Mesothelial cell of epicardium (in vitro differentiated cells): ENCODE measurements at places on chromosomes 7 and 10.

DNA sequence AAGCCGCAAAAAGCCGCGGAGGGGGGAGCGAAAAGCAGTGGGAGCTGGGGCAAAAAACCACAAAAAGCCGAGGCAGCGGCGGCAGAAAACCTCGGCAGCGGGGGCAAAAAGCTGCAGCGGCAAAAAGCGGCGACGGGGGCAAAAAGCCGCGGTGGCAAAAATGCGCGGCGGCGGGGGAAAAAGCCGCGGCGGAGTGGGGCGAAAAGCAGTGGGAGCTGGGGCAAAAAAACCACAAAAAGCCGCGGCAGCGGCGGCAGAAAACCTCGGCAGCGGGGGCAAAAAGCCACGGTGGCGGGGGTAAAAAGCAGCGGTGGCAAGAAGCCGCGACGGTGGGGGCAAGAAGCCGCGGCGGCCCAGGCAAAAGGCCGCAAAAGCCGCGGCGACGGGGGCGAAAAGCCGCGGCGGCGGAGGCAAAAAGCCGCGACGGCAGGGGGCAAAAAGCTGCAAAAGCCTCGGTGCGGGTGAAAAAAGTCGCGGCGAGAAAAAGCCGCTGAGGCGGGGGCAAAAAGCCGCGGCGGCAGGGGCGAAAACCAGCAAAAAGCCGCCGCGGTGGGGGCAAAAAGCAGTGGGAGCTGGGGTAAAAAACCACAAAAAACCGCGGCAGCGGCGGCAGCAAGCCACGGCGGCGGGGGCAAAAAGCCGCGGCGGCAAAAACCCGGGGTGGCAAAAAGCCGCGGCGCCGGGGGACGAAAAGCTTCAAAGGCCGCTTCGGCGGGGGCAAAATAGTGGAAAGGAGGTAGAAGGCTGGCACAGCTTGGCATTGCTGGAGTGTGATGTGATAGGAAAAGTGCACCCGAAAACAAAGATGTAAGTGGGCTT is 135.9 kb downstream of the ZNF92 start:
- no peak for DNase-seq

GRCh38 chr10:113457408-113457807 is 95.4 kb upstream of the HABP2 start:
- DNase-seq, result no peak

GRCh38 chr10:77841711-77842375 is 84.7 kb downstream of the DLG5 start:
- no peak for DNase-seq

DNA sequence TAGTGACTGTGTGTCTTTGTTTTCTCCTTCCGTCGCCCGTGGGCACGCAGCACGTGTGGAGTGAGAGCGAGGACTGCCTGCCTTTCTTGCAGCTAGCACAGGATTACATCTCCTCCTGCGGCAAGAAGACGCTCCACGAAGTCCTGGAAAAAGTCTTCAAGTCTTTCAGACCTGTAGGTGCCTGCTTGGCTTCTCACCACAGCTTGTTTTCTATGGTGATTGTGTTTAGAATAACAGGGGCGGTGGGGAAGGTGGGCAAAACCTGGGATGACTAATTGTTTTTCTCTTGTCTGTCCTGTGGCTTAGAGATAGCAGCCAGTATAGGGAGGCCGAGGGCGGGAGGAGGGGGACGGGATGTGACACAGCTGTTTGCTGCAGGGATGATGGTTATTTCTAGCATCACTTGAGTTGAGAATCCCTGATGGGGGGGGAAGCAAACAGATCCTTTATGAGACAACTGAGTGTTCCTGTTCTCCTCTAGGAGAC is 11.4 kb downstream of the MTURN start:
- no peak for DNase-seq

DNA sequence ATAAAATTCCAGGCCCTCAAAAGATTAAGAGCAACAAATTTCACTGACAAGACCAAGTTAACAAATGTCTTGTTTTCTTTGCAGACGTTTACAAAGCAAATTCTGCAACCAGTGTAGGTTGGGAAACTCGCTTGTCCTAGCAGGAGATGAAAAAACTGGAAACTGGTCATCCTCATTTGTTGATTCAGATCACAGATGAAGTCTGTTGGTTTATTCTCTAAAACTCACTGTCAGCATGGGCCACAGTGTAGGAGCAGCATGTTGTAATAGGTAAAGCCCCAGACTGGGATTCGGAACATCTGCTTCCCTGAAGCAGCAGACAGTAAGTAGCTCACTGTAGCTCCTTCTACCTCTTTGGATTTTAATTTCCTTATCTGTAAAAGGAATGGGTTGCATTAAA is 31.5 kb downstream of the PANK1 start:
- DNase-seq, result no peak

DNA sequence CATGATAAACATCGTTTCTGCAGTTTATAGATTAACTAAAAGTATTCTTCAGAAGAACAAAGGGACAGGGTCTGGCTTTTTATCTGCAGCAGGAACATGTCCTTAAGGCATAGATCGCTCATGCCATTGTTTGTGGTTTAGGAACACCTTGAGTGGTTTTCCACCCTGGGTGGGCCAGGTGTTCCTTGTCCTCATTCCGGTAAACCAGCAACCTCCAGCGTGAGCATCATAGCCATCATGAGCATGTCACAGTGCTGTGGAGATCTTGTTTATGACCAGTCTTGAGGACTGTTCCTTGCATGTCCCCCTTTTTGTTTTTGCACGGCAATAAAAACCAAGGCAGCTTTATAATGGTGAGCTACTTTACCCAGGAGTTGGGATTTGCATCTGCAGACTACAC is 33.9 kb downstream of the STOX1 start:
- DNase-seq, result no peak

- no peak for DNase-seq
Measured at GRCh38 chr7:36606976-36607720, 117.1 kb downstream of the AOAH start.

DNA sequence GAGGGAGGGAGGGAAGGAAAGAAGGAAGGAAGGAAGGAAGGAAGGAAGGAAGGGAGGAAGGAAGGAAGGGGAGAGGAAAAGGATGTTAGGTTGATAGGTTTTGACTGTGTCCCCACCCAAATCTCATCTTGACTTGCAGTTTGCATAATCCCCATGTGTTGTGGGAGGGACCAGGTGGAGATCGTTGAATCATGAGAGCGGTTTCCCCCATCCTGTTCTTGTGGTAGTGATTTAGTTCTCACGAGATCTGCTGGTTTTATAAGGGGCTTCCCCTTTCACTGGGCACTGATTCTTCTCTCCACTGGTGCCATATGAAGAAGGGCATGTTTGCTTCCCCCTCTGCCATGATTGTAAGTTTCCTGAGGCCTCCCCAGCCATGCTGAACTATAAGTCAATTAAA is 15.1 kb upstream of the NUDCD3 start:
- DNase-seq, result no peak

DNA sequence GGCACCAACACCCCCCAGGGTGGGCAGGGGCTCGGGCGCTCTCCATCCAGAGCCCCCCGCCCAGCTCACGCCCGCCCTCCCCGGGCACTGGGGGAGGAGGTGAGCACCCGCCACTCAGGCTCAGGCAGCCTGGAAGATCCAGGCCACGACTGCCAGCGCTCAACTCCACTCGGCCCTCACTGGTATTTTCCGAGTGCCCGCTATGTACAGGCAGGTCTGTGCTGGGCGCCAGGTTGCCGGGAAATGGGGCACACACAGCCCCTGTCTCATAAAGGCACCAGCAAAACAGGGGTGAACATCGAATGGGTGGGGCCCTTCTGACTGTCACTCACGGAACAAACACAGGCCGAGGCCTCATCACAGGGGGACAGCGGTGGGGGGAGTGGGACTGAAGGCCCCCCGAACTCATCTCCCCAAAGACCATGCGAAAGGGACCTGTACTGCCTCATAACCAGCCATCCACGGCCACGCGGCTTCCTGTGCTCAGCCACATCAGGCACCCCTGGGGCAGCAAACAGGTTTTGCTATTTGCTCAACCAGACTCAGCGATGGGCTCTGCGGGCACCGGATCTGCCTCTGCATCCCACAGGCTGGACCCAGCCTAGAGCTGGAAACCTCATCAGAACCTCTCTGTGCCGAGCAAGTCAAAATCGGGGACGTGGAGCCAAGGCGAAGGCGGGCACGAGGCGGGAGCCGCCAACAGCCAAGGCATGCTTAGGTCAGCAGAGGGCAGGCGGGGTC is 98.7 kb upstream of the DNAAF5 start:
- DNase-seq, result no peak

GRCh38 chr10:7526017-7526400 is 115.2 kb upstream of the SFMBT2 start:
- no peak for DNase-seq

GRCh38 chr7:24964191-24964590 is 15.8 kb downstream of the OSBPL3 start:
- DNase-seq, result no peak

DNA sequence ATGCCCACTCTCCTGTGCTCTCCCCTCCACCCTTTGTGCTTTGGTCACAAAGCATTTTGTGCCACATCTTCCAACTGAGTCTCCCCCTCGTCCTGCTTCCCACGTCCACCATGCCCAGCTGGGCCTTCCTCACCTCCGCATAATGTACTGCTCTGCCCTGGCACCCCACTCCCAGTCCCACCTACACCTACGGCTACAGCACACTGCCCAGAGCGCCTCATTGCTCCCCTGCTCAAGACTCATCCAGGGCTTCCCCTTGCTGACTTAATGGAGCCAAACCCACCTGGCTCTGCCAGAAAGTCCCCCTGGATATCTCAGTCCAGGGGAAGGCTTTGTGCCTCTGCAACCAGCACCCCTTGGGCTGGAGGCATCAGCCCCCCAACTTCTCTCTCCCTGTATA is 299.2 kb upstream of the ZMIZ1 start:
- no peak for DNase-seq

DNA sequence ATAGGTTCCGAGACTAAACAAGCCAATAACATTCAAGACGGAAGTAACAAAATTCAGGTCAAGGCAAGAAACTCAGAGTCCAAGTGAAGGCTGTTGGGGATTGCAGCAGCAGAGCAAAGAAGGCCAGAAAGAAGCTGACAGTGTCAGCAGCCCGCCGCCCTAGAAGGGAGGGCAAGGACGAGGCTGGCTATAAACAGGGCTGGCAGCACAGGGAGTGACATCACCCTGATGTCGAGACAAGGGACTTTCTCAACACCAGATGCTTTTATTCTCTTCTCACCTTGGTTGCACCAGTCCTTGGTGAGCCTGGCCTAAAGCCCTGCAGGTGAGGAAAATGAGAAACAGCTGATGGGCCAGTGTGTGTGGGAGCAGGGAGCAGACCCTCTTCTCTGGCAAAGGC is 687.7 kb upstream of the NRP1 start:
- DNase-seq, result no peak
